ENCODE measurements at places on chromosomes 5 and 9. TPM values are rescaled to one million over a fixed set of nuclear protein-coding genes. Genes with fewer than 3 reads are reported as not detected.

Gene NEURL1B
- total RNA-seq: 0.05 TPM

Gene EDIL3
- total RNA-seq: not detected

Gene FGD3
- total RNA-seq: 174 TPM

Gene MRPL36
- total RNA-seq: 32.4 TPM

Gene CBY3
- total RNA-seq: 0.84 TPM

Gene CCNO
- total RNA-seq: not detected

Gene NRG2
- not detected for total RNA-seq

Gene TAF1L
- total RNA-seq: not detected

Gene PCDHGA7
- total RNA-seq: not detected

Gene CER1
- not detected for total RNA-seq

Gene PLAC8L1
- 1.5 TPM for total RNA-seq

Gene PCDHA9
- not detected for total RNA-seq

Gene IFNA1
- total RNA-seq: not detected

Gene CCNI2
- 4.1 TPM for total RNA-seq

Gene PCDH1
- total RNA-seq: not detected

Gene LURAP1L
- total RNA-seq: not detected

Gene SAPCD2
- 0.16 TPM for total RNA-seq

Gene SURF6
- 19.3 TPM for total RNA-seq

Gene PCDHB14
- not detected for total RNA-seq

Gene ADAMTS6
- total RNA-seq: 2.6 TPM

Gene TEX48
- not detected for total RNA-seq

Gene C5orf58
- not detected for total RNA-seq

Gene BARX1
- 0.56 TPM for total RNA-seq

Gene CCNJL
- not detected for total RNA-seq

Gene INSL4
- total RNA-seq: not detected

Gene TRAF1
- 70.1 TPM for total RNA-seq

Gene ANXA2R
- total RNA-seq: 13.2 TPM

Gene C9orf72
- total RNA-seq: 41.3 TPM

Gene PDE6A
- not detected for total RNA-seq

Gene MARCOL
- not detected for total RNA-seq

Gene SPATA31C1
- not detected for total RNA-seq

Gene STK32A
- not detected for total RNA-seq

Gene IRX1
- not detected for total RNA-seq

Gene GABRA6
- total RNA-seq: not detected

Gene PCDHA11
- total RNA-seq: not detected

Gene KIF20A
- total RNA-seq: 0.29 TPM

Data from naive thymus-derived CD4-positive, alpha-beta T cell (primary cell).